IPS DF 19.7 (cell line): ENCODE measurements at places on chromosomes 5 and 9.

DNA sequence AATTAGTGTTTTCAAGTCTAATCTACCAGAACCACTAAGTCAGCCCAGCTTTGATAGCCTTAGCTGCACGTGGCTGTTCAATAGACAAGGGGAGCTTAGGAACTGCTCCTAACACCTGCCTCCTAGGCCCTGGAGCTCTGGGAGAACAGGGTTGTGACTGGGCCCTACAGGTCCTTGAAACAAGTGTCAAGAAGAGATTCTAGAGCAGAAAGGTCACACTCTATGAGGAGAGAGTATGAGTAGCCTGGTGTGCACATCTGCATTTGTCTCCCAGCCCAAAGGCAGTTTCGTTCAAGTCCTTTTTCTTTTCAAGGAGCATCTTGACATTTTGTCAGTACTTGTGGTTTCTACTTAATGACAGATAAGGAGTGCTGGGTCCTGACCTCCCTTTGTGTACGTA lies 206.1 kb downstream of the PRELID2 start:
- DNase-seq, result no peak

GRCh38 chr9:100160021-100160420 lies 61.0 kb downstream of the INVS start:
- DNase-seq, result no peak

DNA sequence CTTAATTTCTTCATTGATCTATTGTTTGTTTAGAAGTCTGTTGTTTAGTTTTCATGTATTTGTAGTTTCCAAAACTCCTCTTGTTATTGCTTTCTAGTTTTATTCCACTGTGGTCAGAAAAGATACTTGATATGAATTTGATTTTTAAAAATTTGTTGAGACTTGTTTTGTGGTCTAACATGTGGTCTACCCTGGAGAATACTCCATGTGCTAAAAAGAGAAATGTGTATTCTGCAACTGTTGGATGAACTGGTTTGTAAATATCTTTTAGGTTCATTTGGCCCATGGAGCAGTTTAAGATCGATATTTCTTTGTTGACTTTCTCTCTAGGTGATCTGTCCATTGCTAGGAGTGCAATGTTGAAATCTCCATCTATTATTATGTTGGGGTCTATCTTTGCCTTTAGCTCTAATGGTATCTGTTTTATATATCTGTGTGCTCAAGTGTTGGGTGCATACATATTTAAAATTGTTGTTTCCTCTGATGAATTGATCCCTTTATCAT lies 150.6 kb upstream of the ATP10B start:
- no peak for DNase-seq

DNA sequence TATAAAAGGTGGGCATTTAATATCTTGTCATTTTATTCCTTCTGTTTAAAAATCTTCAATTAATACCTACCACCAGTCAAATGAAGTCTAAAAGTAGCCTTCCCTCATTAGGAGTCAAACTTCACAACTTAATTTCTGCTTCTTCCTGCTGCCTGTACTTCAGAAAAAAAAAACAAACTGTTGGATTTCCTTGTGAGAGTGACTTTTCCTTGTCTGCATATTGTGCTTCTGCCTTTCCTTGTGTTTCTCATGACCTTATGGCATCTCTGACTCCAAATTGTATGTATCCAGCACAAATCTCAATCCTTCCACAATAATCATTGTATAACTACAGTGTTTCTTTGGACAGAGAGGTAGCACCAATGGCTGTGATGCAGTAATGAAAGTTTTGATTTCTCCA lies 32.1 kb downstream of the GRAMD2B start:
- DNase-seq, result no peak

DNA sequence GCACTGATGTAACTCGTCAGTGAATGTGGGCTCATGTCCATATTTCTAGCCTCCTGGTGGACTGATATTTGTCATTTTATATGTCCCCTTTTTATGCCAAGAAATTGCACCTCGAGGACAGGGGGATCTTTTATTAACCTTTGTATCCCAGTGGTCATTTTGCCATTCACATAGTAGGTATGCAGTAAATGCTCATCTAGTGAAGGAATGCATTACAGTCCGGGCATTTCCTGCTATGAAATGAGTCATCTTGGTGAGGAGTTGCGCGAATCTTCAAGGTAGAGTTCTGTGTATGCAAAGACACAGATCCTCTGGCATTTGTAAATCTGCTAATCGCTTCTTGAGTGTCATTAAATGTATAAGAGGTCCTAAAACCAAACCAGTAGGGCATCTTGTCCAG lies 755.5 kb upstream of the ADAMTS16 start:
- DNase-seq, result no peak

GRCh38 chr5:531101-531748 lies 7.0 kb upstream of the SLC9A3 start:
- no peak for DNase-seq

DNA sequence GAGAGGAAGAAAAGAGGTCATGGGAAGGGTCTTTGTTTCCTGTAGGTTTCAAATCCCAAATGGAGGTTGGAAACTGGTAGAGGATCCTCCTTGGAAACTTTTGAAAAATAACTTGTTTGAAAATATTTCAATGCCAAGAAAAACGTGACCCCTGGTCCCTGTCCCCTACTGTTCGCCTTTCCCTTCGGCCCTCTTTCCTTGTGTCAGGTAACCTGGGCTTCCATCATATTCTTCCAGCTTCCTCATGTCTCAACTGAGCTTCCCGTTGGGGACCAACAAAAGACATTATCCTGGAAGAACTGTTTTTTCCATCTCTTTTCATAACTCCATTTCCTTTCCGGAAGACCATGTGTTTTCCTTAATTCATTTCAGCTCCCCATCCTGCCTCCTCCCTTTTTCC lies 266.8 kb upstream of the ANKRD55 start:
- DNase-seq, result no peak

GRCh38 chr9:99305820-99306811 lies 84.0 kb downstream of the SEC61B start:
- DNase-seq, result no peak
